ENCODE measurements at places on chromosomes 1 and 21. TPM values are rescaled to one million over a fixed set of nuclear protein-coding genes. Genes with fewer than 3 reads are reported as not detected.

OLFML3 gene
- 171 TPM for total RNA-seq

ZNF692 gene
- 40.1 TPM for total RNA-seq

TLR5 gene
- total RNA-seq: not detected

RGS21 gene
- not detected for total RNA-seq

DNA sequence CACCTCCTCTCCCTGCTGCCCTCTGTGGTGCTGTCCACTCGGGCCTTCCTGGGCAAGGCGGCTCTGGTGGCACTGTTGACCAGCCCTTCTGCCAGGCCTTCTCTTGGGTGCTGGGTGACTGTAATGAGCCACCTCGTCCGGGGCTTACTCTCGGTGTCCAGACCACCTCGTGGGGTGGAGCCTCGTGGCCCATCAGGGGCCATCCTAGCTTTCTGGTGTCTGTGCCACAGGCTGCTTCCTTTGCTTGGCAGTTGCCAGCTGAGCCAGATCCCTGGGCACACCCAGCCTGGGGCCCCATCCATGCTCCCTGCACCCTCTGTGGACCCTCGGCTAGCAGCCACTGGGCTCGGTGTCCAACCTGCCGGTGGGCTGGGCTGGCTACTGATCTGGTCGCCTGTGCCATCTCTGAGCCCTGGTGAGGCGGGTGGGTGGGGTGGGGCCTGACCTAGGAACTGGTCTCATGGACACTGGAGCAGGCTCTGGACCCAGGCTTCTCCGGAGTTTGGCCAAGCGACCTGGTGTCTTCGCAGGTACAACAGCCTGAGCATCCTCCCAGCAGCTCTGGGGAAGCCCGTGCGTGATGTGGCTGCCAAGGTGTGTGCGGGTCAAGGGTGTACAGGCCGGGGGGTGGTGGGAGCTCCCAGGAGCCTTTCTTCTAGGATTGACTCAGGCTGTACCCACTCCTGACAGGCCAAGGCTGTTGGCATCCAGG is 1.4 kb downstream of the PRXL2B start:
- no peak for DNase-seq

DNA sequence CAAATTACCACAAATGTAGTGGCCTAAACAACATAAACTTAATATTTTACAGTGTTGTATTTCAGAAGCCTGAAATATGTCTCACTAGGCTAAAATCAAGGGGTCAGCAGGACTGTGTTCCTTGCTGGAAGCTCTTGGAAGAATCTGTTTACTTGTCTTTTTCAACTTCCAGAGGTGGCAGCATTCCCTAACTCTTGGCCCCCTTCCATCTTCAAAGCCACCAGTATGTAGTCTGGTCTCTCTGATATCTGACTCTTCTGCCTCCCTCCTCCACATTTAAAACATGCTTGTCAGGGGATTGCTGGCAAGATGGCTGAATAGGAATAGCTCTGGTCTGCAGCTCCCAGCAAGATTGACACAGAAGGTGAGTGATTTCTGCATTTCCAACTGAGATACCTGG is 567.5 kb downstream of the PLA2G4A start:
- no peak for DNase-seq

- DNase-seq: no peak
Observed at GRCh38 chr21:42648606-42649005, 4.8 kb upstream of the PDE9A start.

- DNase-seq: no peak
Observed at GRCh38 chr21:33418691-33419090, 15.5 kb downstream of the IFNGR2 start.

DNA sequence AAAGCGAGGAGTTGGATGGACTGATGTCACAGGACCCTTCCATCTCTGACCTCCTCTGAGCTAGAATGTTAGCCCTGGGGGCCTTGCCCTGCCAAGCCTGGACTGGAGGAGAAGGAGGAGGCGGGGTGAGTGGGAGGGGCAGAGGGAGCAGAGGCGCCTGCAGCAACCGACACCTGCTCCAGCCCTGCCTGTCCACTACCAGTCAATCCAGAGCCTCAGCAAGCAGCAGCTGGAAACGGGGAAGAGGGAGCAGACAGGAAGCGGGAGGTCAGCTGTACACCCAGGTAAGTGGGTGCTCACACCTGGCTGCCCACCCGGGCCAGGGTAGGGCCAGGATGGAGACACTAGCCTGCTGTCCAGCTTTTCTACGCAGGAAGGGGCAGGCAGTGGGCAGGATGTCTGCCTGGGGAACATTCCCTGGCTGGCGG is at the start of gene IGFN1:
Gene IGFN1, plus strand, starts transcription at position 201 of the 428 bp plus-strand sequence. CDS start 2,470 bp downstream, outside the sequence.
- DNase-seq: peak; percentile 79

GRCh38 chr21:20292280-20292679 is 705.9 kb upstream of the NCAM2 start:
- DNase-seq: no peak

DNA sequence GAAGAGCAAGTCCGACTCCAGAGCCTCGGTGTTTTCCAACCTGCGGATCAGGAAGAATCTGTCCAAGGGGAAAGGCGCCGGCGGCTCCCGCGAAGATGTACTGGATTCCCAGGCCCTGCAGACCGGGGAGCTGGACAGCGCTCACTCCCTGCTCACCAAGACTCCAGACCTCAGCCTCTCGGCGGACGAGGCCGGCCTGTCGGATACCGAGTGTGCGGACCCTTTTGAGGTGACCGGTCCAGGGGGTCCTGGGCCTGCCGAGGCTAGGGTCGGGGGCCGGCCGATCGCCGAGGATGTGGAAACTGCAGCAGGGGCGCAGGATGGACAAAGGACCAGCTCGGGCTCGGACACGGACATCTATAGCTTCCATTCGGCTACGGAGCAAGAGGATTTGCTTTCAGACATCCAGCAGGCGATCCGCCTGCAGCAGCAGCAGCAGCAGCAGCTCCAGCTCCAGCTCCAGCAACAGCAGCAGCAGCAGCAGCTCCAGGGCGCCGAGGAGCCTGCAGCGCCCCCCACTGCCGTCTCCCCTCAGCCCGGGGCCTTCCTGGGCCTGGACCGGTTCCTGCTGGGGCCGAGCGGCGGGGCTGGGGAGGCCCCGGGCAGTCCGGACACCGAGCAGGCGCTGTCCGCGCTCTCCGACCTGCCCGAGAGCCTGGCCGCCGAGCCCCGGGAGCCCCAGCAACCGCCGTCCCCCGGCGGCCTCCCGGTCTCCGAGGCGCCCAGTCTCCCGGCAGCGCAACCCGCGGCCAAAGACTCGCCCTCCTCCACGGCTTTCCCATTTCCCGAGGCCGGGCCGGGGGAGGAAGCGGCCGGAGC is 827 bp downstream of the FMN2 start:
- peak; percentile 56 for DNase-seq

GRCh38 chr1:228463559-228464455 is 23.4 kb upstream of the RNF187 start:
- DNase-seq: peak; percentile 80

- no peak for DNase-seq
Observed at GRCh38 chr1:185561629-185562028, 172.6 kb upstream of the HMCN1 start.

GRCh38 chr1:212354464-212354863 is 60.2 kb downstream of the PACC1 start:
- no peak for DNase-seq

- no peak for DNase-seq
Observed at GRCh38 chr1:221473411-221473810, 268.5 kb downstream of the DUSP10 start.

Measured in H9 (cell line).